ENCODE measurements at places on chromosomes 1 and 21.

- no peak for DNase-seq
Observed at GRCh38 chr1:244822878-244823277, 12.6 kb upstream of the COX20 start.

DNA sequence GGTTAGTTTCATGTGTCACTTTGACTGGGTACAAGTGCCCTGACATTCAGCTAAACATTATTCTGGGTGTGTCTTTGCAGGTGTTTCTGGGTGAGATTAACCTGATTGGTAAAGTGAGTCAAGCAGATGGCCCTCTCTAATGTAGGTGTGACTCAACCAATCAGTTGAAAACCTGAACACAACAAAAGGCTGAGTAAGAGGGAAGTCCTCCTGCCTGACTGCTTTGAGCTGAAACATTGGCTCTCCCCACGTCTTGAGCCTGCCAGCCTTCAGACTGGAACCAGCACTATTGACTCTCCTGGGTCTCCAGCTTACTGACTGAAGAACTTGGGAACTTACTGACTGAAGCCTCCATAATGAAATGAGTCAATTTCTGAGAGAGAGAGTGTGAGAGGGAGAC, 70.0 kb upstream of the C21orf91 start:
- DNase-seq = no peak

GRCh38 chr1:189313488-189313887, 1164.2 kb downstream of the BRINP3 start:
- DNase-seq = no peak

DNA sequence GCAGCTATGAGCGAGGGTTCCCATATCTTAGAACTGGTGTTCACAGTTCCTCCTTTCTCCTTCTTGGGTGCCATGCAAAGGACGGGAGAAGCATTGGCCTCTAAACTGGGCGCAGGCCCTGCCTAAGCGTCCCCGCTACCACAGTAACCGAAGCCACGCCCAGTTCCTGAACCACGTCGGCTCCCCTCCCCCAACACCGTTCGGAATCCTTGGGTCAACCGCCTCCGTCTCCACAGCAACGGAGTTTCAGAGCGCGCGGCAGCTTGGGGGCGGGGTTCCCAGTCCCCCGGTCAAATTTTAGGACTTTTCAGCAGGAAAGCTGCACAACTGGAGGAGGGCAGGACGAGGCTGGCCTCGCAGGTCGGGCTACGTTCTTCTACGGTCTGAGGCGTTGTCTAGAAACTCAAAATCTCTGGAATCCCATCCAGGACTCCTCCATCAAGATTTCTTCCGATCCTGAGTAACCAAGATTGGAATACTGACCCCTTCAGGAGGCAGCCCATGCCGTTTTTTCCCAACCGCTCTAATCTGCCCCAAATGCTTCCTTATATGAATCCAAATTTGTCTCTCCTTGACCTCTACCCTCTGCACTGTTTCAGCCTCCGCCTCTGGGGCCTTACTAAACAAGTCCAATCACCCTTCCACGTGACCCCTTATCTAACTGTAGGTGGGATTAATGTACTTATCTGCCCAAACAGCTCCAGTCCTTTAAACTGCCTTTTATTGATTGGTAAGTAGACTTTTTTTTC, at the start of gene SPAG17:
Gene SPAG17 (minus strand): TSS at position 145 of the 749 bp plus-strand sequence. CDS start 71 bp downstream, at position 74.
- DNase-seq = no peak

DNA sequence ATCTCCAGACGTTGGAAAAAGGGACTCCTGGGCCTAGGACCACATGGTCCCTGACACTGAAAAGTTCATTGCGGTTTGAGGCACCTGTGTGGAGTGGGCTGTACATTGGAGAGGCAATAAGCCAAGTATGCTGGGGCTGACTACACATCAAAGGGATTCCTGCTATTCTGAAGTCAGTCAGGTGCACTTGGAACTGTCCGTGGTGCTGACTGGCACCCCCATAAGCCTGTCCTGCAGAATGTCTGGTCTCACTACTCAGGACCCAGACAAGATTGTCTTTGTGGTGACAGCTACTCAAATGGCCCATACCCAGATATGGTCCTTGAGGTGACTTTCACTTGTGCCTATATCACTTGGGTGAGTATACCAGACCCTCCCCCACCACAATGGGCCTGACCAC, 150.6 kb downstream of the RWDD3 start:
- no peak for DNase-seq

- DNase-seq = no peak
Observed at GRCh38 chr1:145995964-145996432, 381 bp downstream of the TXNIP start.

- DNase-seq = no peak
Observed at GRCh38 chr1:202694314-202694713, 15.9 kb downstream of the SYT2 start.

DNA sequence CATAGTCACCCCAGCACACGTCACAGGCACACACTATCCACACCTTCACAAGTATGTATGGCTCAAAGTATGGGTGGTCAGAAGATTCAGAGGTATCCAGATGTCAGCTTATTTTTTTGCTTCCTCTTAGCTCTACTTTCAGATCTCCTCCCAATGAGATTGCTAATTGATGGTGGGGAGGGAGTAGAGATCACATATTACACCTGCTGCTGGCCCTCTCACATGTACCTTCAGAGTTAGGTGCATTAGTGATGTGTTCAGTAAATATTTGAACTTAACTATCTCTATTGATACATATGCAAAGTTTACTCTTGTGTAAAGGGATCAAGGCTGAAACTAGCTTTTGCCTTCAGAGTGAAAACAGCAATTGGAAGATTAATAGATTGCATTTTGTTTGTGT, 262.6 kb downstream of the PCP4 start:
- DNase-seq = no peak

DNA sequence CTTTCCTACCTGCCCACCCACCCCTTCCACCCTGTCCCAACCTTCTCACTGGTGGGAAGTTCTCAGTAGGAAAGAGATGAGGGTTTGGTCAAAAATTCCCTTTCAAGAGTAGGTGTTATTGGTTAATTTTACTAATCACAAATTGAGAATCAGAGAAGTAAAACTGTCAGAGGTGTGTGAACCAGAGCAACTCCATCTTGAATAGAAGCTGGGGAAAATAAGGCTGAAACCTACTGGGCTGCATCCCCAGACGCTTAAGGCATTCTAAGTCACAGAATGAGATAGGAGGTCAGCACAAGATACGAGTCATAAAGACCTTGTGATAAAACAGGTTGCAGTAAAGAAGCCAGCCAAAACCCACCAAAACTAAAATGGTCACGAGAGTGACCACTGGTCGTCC, 11.5 kb downstream of the PLA2G2D start:
- DNase-seq = no peak

DNA sequence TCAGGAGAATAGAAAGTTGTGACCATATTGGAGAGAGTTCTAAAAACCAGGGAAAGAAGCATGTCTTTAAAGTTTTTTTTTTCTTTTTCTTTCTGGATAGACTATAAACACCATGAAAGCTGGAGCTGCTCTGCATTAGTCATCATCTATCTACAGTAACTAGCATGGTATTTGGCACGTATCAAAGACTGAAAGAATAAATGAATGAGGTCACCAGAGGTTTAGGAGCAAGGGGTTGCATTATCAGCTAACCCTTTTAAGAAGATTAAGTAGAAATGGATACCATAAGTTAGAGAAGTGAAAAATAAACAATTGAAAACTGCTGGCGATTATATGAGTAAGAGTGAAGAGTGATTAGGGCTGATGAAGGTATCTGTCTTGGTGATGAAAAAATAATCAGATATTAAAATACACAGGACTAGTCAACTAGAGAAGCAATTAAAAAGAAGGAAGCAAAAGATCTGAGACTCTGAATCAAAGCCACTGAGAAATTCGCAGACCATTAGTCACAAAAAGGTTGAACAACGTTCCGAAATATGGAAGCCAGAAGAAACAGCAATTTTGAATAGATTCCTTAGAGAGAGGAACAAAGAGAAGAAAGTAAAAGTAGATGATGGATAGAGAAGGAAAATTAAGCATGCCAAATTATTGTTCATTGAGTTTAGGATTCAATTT, 536.4 kb downstream of the DPYD start:
- DNase-seq = no peak

DNA sequence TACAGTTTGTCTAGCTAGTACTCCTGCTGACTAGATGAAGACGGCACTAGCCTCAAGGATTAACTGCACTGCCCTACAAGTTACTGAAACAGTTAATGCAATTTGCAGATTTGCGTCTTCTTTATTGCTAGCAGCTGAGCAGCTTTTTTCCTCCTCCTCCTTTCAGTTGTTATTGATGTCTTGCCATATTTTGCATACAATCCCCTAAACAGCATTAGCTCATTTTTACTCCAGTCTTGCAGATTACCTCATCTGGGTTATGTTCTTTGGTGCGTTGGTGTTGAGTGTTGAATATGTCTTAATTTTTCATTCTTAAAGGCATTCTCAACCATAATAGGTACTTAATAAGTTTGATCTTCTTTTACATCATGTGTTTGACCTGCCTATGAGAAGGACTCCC, 363.4 kb upstream of the LYPLAL1 start:
- no peak for DNase-seq

GRCh38 chr1:4088676-4089075, 188.6 kb upstream of the C1orf174 start:
- DNase-seq = no peak

- no peak for DNase-seq
Observed at GRCh38 chr21:19510653-19511052, 1107.1 kb upstream of the TMPRSS15 start.

DNA sequence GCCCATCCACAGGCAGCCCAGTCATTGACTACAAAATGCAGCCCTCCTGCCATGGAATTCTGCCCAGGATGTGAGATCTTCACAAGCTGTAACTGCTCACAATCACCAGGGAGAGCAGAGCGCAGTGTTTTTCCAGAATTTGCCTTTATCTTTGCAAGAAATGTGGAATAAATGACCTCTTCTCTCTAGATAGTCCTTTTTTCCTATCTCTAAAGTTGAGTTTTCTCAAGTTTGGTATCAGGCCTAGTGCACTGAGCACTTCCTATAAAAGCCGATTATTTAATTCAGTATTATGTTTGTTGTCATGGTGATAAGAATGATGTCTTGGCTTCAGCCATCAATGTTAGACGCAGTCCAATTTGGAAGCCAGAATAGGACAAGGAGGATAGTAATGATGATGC, 246.9 kb upstream of the IRF2BP2 start:
- no peak for DNase-seq

GRCh38 chr1:70360321-70360720, 5.8 kb upstream of the ANKRD13C start:
- no peak for DNase-seq

GRCh38 chr1:110630839-110631663, 24.9 kb upstream of the KCNA2 start:
- peak; percentile 60 for DNase-seq

- no peak for DNase-seq
Observed at GRCh38 chr1:178086766-178087165, 7.1 kb upstream of the RASAL2 start.

DNA sequence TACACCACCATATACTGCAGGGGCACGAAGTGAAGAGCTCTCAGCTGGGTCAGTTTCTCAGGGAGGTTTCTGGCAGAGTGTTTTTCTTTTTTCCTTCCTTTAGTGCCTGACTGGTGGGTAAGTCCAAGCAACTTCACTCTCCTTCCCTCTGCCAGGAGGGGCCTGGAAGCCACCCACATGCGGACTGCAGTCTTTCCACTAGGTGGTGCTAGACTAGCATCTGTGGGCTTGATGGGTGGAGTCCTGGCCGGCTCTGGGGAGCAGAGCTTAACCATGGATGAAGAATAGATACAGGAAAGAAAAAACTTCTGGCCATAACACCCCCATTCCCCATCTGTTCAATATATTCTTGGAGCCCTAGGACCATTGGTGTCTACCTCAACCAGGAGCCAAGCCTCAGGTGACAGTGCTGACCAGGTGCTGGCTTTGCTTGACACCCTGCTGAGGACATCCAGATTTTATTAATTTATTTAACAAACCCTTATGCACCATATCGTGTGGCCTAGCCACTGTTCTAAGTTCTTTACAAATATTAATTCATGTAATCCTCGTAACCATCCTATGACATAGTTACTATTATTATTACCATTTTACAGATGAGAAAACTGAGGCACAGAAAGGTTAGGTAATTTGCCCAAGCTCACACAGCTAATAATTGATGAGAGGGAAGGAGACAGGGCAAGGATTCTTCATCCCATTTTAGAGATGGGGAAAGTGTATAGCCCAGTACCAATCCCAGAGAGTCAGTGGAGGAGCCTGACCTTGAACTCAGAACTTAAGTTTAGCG, 126.7 kb upstream of the CSF3R start:
- DNase-seq = no peak

- no peak for DNase-seq
Observed at GRCh38 chr1:75171876-75172275, 37.7 kb downstream of the LHX8 start.

DNA sequence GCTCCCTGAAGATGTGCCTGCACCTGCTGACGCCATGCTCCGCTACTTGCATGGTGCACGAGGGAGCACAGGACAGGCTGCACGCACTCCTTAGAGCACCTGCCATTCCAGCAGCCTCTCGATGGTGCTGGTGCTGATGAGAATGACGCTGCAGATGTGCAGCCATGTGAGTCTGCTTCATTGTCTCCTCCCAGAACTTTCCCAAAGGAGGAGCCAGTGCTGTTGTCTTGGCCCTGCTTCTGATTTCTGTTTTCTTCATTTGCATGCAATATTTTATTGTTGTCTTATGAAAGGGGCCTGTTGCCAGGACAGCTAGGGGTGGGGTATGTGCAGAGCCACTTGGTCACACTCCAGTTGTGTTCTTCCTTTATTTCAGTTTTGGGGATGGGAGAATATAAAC, 70.1 kb downstream of the PCBP3 start:
- DNase-seq = no peak

DNA sequence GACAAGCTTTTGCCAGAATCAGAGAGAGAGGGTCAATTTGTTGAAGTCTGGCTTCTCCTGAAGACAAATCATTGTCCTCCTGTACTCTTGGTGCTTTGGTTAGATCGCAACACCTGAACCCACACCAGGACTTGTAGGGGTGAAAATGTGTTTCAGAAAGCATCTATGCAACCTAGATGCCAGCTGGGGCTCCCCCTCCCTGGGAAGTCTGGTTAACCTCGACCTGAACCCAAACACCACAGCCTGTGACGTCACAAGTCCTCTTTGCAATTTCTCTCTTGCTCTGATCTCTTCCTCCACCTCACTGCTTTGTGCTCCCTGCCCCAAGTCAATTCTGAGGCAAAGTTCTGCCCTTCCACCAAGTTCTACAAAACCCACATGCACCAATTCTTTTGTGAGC, 42.8 kb upstream of the USP24 start:
- no peak for DNase-seq

DNA sequence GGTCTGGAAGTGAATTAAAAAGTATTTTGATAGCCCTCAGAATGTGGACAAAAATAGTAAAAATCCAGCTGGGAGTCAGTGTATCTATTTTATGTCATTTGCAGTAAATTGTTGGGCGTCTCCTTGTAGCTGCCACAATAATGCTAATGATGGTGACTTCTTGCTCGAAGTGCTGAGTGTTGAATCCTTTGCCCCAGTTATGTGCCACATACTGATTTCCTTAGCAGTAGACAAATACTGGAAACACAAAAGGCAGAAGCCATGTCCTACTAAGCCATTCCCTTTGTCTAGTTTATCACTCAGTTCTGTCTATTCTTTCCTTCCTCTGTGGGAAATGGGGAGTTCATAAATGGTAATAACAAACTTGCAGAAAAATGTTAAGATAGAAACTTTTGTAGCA, 70.7 kb upstream of the CXADR start:
- DNase-seq = no peak
